Left ventricle myocardium superior (tissue), 1 donor: ENCODE measurements at places on chromosomes 7 and 10. TPM values are rescaled to one million over a fixed set of nuclear protein-coding genes. Genes with fewer than 3 reads are reported as not detected.

The NPSR1 gene
- total RNA-seq = not detected

The SEC61G gene
- total RNA-seq = 108 TPM

The CADPS2 gene
- 29.1 TPM for total RNA-seq

The PLXDC2 gene
- total RNA-seq = 12.4 TPM

The SEMA3A gene
- total RNA-seq = 1.2 TPM

The GPR85 gene
- 0.69 TPM for total RNA-seq

The NAMPT gene
- 198 TPM for total RNA-seq

The SAP25 gene
- total RNA-seq = 0.77 TPM

The FAM25G gene
- not detected for total RNA-seq

The THSD7A gene
- total RNA-seq = 1.0 TPM
